Stimulated activated CD4-positive, alpha-beta T cell treated with anti-CD3 and anti-CD28 coated beads, Interleukin-15, amount 100 ng/mL, for 1 hour (primary cell): ENCODE measurements at places on chromosomes 11 and 22.
A peak's percentile ranks its signal among the peaks of the same experiment; 100 is the strongest.

GRCh38 chr11:114836161-114836560 is 157.8 kb downstream of the NXPE2 start:
- DNase-seq = no peak

- DNase-seq = no peak
Observed at GRCh38 chr22:37442537-37442936, 15.3 kb upstream of the ELFN2 start.

GRCh38 chr11:19200410-19201201 is 1.2 kb downstream of the CSRP3 start:
- no peak for DNase-seq

DNA sequence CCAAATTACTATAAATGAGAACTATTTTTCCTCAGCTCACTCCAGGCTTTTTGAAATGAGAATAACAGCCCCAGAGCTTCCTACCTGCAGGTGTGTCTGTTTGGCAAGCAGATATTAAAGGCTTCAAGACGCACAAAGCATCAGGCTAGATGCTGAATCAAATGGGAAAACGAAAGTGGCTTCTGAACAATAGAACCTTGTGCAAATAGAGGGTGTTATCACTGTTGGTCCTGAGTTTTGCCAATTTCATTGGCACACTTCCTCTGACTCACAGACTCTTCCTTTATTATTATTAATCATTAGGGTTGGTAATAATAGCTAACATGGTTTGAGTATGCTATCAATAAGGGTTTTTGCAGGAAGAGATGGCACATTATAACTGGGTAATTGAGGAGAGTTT is 13.4 kb downstream of the SYT13 start:
- no peak for DNase-seq

GRCh38 chr22:23769321-23769965 is 1.7 kb upstream of the CHCHD10 start:
- DNase-seq = no peak

GRCh38 chr11:36672815-36673450 is 74.9 kb upstream of the RAG2 start:
- DNase-seq = no peak

GRCh38 chr11:8867931-8868631 is 42.9 kb upstream of the AKIP1 start:
- DNase-seq = no peak

DNA sequence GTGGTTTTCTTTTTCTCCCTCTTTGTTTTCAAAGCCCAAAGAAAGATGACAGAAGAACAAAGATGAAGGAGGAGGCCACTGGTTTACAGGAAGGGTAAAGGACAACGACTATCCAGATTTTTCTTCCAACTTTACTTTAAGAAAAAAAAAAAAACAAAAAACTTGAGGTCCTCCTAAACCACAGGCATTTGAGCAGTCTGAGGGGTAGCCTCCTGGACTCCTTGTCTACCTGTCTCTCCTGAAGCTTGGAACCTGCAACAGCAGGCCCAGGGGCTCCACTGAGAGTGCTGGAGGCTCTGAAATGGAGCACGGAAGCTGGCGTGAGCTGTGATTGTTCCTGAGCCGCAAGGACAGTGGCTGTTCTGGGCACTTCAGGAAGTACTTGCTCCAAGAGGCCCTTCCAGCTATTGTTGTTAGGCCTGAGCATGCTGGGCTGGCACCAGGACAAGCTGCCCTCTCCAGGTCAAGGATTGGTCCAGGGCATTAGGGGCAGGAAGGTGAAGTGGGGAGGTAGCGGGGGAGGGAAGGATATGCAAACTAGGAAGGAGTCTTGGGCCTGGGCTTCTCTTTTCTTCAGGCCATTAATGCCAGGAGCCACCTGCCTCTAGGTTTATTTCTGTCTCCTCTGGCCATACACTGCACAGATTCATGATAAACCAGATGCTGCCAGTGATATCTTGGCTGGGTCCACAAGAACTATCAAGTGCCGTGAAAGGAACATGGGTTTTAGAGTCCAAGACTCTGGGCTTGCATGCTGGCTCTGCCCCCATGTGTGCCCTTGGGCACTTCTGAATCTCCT is 147.3 kb downstream of the CCDC34 start:
- DNase-seq = no peak

DNA sequence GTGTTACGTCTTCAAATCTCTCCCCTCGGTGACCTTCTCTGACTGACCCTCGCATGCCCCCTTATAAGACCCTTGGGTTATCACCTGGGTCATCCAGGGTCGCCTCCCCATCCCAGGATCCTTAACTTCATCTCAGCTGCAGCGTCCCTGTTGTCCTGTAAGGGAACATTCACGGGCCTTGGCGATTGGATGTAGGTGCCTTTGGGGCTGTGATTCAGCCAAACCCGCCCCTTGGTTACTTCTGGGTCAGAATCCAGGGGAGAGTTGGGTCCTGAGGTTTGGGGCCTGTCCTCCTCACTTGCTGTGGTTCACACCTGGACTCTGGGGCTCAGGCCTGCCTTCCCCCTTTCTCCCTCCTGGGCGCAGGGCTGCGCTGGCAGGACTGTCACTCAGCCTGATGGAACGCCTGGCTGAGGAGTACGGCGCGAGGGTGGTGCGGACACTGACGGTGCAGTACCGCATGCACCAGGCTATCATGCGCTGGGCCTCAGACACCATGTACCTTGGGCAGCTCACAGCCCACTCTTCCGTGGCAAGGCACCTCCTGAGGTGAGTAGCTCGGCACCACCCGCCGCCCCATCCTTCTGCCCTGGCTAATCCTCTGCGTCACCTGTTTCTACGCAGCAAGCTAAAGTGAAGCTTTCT is 29.4 kb downstream of the IGHMBP2 start:
- DNase-seq = no peak

DNA sequence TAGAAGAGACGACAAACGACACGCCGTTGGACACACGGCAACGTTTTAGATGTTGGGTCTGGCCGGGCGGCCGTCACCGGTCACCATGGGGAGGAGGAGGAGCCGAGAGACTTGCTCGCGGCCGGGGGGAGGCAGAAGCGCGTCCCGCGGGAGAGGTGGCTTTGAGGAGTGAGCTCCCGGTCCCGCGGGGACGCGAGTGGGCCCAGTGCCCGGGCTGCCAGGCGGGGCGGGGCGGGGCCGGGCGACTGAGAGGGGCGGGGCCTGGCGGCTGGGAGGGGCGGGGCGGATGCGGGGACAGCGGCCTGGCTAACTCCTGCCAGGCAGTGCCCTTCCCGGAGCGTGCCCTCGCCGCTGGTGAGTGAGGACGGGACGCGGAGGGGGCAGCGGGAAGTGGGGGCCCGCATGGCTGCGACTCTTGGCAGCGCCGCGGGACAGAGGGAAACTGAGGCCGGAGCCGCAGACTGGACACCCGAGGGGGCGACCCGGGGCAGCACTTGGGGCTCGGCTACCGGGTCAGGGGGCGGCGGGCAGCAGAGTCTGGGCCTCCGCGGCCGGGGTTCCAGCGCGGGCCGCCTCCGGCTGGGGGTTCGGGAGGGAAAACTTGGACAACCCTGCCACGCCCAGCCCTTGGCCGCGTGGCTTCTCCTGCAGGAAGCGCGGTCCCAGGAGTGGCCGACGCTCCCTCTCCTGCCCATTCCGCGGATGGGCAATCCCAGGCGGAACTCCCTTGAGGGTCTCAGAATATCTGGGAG is at the start of gene TSPO:
TSS of gene TSPO (plus strand) at position 309 of the 752 bp plus-strand sequence. CDS start 7,680 bp downstream, outside the sequence.
- peak; percentile 58 for DNase-seq

DNA sequence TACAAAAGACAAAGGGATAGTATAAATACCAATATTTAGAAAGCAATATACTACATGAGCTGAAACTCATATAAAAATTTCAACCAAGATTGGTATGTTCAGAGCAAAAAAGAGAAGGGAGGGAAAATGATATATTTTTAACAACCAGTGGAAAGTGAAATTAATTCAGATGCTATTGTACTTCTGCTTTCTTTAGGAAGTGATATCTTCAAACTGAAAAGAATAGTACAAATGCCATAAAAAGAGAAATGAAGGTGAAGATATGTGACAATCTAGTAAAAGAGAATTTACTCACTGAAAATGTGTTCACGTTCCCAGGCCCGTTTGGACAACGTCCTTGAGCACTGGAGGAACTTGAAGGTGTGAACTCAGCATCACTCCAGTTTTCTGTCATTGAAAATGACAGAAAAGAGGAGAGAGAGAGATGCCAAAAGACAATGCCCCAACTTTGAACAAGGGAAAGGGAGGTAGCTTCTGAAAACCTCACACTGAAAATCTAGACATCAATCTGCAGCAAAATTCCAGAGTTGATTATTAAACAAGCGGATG is 47.5 kb downstream of the SC5D start:
- DNase-seq = no peak

GRCh38 chr22:41660416-41660815 is 28.3 kb downstream of the SNU13 start:
- DNase-seq = no peak

DNA sequence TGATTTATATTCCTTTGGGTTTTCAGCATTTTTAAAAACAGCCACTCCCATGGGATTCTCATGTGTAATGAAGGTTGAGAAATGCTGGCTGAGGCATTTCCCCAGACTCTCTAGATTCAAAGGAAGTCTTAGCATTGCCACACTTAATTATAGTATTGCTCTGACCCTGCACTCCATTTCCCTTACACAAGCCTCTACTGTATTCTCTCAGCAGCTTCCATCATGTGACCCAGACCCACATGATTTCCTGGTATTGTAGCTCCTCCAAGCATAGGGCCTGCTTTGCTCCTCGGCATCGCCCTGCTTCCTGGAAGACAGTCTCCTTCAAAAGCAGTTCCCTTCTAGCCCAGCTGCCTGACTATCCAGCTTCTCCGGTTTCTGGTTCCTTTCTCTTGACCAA is 261.5 kb downstream of the LARGE1 start:
- no peak for DNase-seq

DNA sequence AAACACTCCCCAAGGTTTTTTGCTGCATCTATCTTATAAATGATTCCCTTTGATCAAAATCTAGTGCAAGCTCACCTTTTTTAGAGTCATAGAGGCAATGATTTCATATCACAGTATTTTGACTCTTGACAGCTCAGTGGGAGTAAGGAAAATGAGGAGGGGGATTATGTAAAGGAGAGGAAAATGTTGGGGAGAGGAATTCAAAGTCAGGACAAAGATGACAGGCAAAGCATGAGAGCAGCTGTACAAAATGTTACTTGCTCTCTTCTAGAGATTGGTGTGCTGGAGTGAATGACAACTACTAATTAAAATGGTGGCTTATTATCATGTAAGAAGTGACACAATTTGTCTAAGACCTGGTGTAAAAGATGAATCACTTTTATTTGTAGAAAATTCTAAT is 644.6 kb upstream of the CHORDC1 start:
- no peak for DNase-seq

DNA sequence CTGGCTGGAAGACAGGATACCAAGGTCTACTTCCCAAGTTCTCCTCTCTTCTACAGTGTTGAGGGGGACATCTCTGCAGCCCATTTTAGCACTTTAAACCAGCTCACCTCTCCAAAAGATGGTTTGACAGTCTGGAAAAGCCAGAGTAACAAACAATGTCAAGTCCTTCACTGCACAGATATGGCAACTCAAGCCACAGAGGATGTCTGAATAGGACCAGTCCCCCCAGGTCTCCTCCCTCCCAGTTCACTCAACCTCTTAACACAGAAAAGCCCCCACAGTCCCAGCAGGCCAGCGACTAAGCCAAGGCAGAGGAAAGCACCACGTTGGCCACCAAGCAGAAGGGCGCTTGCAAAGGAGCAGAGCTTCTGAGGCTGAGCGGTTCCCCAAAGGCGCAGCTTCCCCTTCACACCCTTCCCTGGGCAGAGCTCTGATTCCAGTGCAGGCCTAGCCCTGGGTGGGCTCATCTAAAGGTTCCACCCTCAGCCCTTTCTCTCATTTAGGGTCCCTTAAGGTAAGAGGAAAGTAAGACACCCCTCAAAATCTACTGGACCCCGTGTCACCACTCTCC is 62.7 kb downstream of the PAK1 start:
- no peak for DNase-seq

- no peak for DNase-seq
Observed at GRCh38 chr11:47236482-47236881, 12.1 kb downstream of the ACP2 start.

DNA sequence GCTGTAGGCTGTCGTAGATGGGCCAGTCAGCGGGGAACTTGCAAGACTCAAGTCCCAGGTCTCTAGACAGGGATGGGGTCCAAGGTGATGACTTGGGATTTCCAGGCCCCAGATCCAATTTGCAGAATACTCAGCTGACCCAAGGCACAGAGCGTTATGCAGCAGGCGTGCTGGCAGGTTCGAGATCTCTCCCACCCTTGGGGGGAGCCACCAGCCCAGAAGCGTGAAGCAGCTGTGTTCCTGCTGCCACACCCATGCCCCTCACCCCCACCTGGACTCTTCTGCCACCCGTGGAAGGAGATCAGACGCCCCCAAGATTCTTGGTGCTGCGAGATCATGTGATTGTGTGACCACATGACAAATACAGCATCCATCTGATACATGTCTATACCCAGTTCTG is 142.6 kb downstream of the BRD1 start:
- DNase-seq = no peak

- DNase-seq = no peak
Observed at GRCh38 chr22:30244066-30244465, 2.5 kb downstream of the LIF start.

DNA sequence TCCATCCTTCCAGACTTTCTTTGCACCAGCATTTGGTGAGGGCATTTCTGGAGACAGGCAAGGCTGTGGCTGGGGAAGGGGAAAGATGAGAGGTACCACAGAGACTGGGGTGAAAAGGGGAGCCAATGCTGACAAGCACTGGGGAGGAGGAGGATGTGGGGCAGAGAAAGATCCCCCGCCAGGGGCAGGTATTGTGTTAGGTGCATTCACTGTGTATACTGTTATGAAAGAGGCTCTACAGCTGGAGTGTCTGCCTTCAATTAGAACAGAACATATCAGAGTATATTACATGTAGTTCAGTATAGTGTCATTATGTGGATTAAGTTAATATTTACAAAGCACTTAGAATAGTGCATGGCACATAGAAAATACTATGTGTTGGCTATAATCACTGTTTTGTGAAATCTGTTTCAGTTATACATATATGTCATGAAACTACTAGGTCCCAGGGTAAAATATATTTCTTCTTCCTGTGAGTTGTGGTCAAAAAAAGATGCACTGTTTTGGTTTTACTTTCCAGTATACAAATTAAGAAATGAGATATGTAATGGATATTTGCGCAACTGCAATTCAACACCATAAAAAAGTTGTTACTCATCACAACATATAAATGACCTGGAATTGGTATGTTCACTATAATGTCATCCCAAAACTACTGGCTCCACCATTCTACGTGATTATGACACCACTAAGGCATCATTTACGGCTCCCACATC is 8.4 kb downstream of the MSANTD2 start:
- no peak for DNase-seq

DNA sequence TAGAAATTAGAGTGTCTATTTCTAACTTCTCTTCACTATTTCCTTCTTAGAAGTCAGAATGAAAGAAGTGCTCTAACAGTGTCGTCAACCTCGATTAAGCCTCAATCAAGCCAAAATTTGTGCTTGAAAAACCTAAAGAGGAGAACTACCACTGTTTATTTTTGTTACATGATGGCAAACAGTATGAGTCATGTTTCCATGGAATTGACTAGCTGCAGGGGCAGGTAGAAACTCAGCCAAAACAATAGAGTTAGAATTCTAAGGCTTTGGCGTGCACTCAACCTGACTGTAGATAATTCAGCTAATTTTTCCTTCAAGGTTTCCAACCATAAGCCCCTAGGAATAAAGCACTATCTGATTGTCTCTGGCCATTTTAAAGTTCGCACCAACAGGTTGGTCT is 415.9 kb downstream of the ETS1 start:
- no peak for DNase-seq
